Stimulated activated CD8-positive, alpha-beta memory T cell treated with anti-CD3 and anti-CD28 coated beads, Interleukin-15, amount 100 ng/mL, for 4 hours (primary cell): ENCODE measurements at places on chromosomes 13 and 19.

GRCh38 chr13:59747529-59747928 lies 416.2 kb downstream of the DIAPH3 start:
- no peak for DNase-seq

- no peak for DNase-seq
These were observed 3.8 kb upstream of the ZNF626 start for GRCh38 chr19:20664901-20665781.

DNA sequence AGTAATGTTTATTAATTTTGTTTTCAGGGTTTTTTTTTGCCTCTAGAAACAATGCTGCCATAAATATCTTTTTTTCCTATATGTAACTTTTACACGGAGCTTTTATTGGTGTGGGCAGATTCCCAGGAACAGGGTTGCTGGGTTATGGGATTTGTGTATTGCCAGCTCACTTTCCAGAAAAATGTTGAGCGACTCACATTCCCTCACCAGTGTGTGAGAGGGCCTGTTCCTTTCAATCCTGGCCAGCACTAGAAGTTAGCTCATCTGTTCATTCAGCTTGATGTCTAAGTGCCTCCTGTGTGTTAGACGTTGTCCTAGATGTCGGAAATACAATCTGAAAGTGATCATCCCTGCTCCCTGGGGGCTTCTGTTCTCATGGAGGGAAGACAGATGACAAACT lies 2.6 kb downstream of the ZNF71 start:
- DNase-seq = no peak

DNA sequence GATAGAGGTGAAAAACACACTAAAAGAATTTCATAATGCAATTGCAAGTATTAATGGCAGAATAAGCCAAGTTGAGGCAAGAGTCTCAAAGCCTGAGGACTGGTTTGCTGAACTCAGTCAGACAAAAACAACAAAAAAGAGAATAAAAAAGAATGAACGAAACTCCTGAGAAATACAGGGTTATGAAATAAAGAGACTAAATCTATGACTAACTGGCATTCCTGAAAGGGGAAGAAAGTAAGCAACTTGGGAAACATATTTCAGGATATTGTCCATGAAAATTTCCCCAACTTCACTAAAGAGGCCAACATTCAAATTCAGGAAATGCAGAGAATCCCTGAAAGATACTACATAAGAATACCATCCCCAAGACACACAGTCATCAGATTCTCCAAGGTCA lies 47.8 kb downstream of the UBL3 start:
- no peak for DNase-seq

DNA sequence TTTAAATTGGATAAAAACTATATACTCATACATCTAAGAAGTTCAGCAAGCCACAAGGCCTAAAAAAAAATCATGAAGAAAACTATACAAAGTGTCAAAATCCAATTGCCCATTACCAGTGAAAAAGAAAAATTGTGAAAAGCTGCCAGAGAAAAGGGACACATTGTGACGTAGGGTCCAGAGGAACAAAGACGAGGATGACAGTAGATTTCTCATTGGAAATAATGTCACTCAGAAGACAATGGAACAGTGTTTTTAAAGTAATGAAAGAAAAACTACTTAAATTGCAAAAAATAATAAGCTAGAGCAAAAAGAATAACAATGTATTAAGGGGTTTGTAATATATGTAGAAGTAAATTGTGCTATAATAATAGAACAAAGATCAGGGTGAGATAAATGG lies 195.2 kb downstream of the EFNB2 start:
- DNase-seq = no peak

DNA sequence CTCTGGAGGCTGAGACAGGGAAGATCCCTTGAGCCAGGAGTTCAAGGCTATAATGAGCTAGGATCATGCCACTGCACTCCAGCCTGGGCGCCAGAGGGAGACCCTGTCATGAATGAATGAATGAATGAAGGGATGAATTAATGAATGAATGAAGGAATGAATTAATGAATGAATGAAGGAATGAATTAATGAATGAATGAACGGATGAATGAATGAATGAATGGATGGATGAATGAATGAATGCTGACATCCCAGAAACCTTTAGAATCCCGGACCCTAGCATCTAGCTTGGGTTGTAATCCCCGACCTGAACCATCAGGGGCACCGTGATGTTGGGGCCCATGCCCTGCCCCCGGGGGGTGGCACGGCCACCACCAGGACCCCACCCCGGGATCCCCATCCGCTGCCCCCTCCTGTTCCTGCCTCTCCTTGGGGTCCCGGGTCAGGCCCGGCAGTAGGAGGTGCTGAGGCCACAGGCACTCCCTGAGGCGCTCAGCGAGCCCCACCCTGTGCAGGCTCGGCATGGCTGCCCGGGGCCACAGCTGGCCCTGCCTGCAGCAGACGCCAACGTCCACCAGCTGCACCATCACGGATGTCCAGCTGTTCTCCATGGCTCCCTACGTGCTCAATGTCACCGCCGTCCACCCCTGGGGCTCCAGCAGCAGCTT lies 3.4 kb downstream of the EBI3 start:
- DNase-seq = no peak

- DNase-seq = no peak
These were observed 130.5 kb downstream of the PAN3 start for GRCh38 chr13:28268800-28269223.

GRCh38 chr13:41458761-41459431 lies 1.5 kb downstream of the RGCC start:
- peak; percentile 31 for DNase-seq
